ENCODE measurements at places on chromosomes 16 and 17.

DNA sequence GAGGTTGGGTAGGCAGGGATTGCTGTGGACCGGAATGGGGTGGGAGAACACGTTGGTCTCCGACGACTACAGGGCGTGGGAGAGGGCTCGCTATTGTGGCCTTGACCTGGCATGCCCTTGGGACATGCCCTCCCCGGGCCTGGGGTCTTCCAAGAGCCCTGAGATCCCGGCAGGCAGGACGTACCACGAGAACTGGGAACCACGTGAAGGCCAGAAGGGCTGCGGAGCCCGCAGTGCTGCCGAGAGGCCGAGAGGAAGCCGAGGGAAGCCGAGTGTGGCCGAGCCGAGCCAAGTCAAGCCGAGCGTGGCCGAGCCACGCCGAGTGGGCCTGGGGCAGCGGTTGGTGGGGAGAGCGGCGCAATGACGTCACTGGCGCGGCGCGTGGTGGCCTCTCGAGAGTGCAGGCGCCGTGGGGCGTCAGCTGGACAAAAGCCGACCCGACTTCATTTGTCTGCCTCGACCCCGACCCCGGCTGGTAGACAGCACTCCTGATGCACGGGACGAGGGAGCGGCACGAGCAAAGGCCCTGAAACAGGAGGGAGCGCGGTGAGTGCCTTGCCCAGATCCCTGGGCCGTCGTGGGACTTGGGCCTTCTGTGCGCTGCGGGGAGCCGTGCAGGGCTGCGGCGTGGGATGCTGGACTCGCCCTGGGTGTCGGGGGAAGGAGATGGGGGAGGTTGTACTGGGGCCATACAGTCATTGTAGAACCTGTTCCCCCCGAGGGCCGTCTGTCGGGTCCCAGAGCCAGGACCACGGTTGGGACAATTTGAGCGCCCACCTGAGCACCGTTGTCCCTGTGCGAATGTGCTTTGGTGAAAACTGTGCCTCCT lies 6.6 kb downstream of the SOCS1 start:
- peak; percentile 26 for DNase-seq

GRCh38 chr16:49464877-49465504 lies 91.4 kb downstream of the C16orf78 start:
- DNase-seq: no peak

- DNase-seq: no peak
Observed at GRCh38 chr17:279776-280175, 72.8 kb downstream of the RPH3AL start.

DNA sequence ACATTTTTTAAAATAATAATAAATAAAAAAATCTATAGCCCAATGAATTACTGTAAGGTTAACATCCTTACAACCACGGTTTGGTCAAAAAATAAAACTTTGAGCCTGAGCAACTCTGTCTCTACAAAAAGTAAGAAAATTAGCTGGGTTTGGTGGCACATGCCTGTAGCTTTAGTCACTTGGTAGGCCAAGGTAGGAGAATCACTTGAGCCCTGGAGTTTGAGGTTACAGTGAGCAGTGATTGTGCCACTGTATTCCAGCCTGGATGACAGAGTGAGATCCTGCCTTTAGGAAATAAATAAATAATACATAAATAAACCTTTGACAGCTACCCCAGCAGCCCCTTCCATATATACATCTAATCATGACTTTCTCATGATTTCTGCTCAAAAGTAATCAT lies 26.9 kb upstream of the PHAF1 start:
- DNase-seq: no peak

GRCh38 chr17:48240562-48241130 lies 133.1 kb downstream of the SNX11 start:
- DNase-seq: no peak

- DNase-seq: peak; percentile 82
Observed at GRCh38 chr16:85610446-85611193, 2.5 kb upstream of the GSE1 start.

GRCh38 chr16:79618041-79618691 lies 17.6 kb upstream of the MAF start:
- no peak for DNase-seq

DNA sequence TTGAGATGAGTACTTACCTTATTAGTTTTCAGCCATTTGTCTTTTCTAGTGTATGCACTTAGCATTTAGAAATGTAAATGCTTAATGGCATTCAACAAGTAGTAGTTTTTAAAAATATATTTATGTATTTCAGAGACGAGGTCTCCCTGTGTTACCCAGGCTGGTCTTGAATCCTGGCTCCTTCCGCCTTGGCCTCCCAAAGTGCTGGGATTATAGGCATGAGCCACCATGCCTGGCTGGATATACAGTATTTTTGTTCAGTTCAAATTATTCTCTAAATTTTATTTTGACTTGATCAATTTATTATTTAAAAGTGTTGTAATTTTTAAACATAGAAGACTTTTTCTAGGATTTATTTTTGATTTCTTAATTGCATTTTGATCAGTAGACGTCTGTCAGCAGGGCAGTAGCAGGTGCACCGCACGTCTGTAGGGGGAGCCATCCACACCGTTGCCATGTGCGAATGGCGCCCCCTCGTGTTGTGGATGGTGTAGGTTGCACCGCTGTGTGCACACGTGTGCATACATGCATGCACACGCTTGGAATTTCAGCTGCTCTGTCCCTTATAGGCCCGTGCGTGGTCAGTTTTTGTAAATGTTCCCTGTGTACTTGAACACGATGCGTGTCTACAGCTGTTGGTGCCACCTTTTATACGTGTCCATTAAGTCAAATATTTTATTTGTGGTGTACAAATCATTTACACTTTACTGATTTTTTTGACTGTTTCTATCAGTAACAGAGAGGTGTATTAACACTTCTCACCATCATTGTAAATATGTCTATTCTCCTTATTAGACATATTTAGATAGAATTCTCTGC lies 30.6 kb downstream of the RPTOR start:
- peak; percentile 89 for DNase-seq

GRCh38 chr17:16474012-16474725 lies 17.8 kb downstream of the LRRC75A start:
- peak; percentile 68 for DNase-seq

DNA sequence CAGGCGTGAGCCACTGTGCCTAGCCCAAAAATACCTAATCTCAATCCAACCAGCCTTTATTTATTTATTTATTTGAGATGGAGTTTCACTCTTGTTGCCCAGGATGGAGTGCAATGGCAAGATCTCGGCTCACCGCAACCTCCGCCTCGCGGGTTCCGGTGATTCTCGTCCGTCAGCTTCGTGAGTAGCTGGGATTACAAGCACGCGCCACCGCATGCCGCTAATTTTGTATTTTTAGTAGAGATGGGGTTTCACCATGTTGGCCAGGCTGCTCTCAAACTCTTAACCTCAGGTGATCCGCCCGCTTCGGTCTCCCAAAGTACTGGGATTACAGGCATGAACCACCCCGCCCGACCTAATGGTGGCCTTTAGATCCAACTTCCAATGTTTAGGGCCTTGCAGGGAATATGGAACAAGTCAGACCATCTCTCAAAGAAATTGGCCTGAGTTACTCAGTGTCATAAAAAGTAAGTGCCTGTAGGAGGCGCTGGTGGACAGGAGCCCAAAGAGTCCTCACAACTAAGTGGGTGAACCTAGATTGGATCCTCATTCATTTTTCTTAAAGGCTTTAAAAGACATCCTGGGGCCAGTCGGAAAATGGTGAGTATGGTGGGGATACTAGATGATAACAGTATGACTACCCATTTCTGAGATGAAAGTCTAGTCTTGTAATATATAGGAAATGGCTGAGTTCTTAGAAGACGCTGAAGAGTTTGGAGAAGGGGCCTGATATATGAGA lies 4.6 kb downstream of the ZSCAN10 start:
- peak; percentile 57 for DNase-seq

DNA sequence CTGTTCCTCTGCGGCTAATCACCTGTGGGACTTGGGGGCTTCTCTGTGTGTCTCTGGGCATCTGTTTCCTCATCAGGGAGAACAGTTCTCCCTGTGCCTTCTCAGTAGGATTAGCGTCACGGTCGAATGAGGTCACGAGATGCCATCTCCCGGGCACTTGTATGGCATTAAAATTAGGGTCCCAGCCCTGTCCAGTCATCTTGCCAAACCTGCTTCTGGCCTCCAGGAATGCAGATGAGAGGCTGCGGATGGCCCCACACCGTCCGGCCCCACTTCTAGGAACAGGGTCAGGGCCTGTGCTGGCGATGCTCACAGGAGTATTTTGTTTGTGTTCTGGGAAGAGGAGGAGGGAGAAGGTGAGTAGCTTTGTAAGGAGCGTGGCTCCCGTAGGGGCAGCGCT lies 58.5 kb downstream of the OR1D5 start:
- no peak for DNase-seq

GRCh38 chr17:61484174-61484573 lies 32.0 kb downstream of the TBX4 start:
- DNase-seq: no peak

DNA sequence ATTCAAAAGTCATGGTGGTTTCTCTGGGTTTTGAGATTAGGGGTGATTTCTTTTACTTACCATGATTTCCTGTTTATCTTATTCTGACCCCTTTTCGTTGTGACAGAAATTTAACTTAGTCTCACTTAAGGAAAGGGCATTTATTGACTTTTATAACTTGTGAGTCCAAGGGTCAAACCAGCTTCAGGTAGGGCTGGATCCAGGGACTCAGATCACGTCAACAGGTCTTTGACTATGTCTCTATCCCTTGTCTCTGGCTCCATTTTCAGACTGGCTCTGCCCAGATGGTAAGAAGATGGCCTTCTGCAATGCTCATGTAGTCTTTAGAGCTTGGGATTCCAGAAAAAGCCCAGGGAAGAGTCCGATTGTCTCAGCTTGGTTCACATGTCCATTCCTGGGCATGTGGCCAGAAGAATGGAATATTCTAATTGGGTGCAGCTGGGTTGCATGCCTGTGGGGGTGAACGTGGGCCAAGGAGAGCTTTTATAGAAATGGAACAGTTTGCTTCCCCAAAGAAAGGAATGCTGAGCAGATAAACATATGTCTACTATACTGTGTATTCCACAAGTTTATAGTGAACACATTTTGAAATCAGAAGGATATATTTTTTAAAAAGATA lies 13.4 kb downstream of the USP43 start:
- DNase-seq: peak; percentile 67

GRCh38 chr17:46191322-46192188 lies 1.7 kb downstream of the KANSL1 start:
- peak; percentile 70 for DNase-seq

DNA sequence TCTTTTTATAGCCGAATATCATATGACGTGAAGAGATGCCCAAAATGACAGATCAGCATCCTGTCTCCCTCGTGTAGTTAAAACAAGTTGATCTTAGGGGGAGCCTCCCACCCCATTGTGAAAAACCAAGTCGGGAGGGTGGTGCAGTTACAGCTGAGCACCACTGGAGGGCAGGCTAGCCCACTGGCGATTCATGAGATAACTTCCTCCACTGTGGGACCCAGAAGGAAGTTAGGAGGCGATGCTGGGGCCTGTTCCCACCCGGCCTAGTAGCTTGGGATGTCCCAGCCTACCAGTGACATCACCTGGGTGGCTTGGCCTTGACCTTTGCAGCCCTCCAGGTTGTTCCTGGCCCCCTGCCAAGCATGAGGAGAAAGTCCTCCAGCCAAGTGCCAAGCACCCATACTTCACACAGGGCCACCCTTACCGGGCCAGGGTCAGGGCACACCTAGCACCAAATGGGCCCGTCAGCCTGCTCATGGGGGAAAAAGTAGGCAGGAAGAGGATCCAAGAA lies 8.1 kb upstream of the CPNE2 start:
- DNase-seq: peak; percentile 70

GRCh38 chr16:30065943-30066760 lies 592 bp downstream of the ALDOA start:
- DNase-seq: peak; percentile 79
